ENCODE measurements at places on chromosomes 7 and 10. TPM values are rescaled to one million over a fixed set of nuclear protein-coding genes. Genes with fewer than 3 reads are reported as not detected.

OR2A42 gene
- total RNA-seq, result not detected

OPALIN gene
- not detected for total RNA-seq

ING3 gene
- total RNA-seq, result 11.7 TPM

HMX2 gene
- not detected for total RNA-seq

DNA sequence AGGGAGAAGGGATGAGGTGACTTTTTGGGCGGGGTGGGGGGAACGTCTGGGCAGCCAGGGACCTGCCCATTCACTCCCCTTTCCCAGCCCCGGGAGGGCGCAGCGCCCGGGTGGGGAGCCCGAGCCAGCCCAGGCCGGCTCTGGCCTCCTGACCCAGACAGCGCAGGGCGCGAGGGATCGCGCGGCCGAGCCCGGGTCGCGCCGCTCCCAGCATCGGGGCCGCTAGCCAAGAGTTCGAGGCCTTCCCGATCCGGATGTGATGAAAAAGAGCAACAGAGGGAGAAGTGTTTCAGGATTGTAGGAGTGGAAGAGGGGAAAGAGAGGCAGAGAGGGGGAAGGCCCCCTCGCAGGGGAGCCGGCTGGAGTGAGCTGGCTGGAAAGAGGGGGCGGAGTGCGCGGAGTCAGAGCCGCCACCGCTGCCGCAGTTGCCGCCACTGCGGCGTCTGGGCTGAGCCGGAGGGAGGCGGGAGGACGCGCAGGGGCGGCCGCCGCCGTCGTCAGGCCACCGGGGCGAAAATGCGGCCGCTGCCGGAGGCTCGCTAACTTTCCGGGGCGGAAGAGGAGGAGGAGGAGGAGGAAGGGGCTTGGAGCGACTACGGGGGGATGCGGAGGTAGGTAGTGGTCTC, at the start of gene MDFIC:
Gene MDFIC, plus strand, starts transcription at position 69 of the 626 bp plus-strand sequence. CDS start 940 bp downstream, outside the sequence.
- H3K27me3 ChIP-seq, result no peaks in the 10 kb centered on the region
- H3K27ac ChIP-seq, result peak within 1 kb of the TSS; percentile 30
- peaks cover 4% of the 10 kb centered on the region for H3K4me1 ChIP-seq
- no peaks in the 10 kb centered on the region for H3K36me3 ChIP-seq
- H3K4me3 ChIP-seq, result peak within 1 kb of the TSS; percentile 77

GRCh38 chr10:31645786-31646185, 282.8 kb downstream of the ARHGAP12 start:
- no peak overlapping the region for H3K27ac ChIP-seq
- no peaks in the 10 kb centered on the region for H3K36me3 ChIP-seq
- peaks cover 23% of the 10 kb centered on the region for H3K4me1 ChIP-seq
- H3K4me3 ChIP-seq, result no peak overlapping the region
- DNase-seq, result peak; percentile 43

GRCh38 chr7:31256506-31256905, 84.0 kb downstream of the NEUROD6 start:
- no peaks in the 10 kb centered on the region for H3K36me3 ChIP-seq
- DNase-seq, result no peak
- H3K27me3 ChIP-seq, result no peaks in the 10 kb centered on the region
- no peak overlapping the region for H3K27ac ChIP-seq

GRCh38 chr7:42493436-42494198, 256.6 kb upstream of the GLI3 start:
- H3K36me3 ChIP-seq, result no peaks in the 10 kb centered on the region
- peaks cover 29% of the 10 kb centered on the region for H3K4me1 ChIP-seq
- peak overlapping the region; percentile 79 for H3K4me3 ChIP-seq
- DNase-seq, result peak; percentile 94
- H3K27ac ChIP-seq, result peak overlapping the region; percentile 93

DNA sequence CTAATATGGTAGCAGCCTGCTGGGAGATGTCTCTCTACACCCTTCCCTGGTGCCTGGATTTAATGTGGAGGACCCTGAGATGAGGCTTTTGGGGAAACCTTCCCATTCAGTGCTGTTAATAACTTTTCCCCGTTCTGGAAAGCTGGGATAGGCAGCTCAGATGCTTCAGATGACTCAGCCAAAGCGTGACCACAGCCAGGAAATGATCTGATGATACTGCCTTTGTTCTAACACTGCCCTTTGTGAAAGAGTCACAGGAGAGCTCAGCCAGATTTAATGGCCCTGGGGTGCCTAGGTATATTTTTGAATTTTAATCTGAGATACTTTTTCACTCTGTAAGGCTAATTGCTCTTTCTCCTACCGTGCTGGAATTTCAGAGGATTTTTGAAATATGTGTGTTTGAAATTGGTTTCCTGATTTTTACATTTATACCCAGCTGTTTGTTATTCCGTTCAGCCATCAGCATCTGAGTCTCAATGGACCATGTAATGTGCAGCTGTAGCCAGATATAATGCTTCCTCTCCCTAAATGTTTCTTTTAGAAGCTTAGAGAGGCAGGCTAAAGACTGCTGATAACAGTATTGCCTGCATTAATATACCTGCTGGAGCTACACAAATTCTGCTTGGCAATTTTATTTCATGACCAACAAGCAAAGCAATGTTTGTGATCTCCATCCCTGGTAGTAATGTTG, 17.8 kb downstream of the CELF2 start:
- peak; percentile 85 for DNase-seq
- peaks cover 6% of the 10 kb centered on the region for H3K4me1 ChIP-seq
- H3K36me3 ChIP-seq, result no peaks in the 10 kb centered on the region

GRCh38 chr10:102645741-102646609, 1.7 kb downstream of the TRIM8 start:
- H3K27me3 ChIP-seq, result no peaks in the 10 kb centered on the region
- peak; percentile 96 for DNase-seq
- peaks cover 25% of the 10 kb centered on the region for H3K4me1 ChIP-seq
- peaks cover 23% of the 10 kb centered on the region for H3K36me3 ChIP-seq
- peak overlapping the region; percentile 98 for H3K27ac ChIP-seq

- peak overlapping the region; percentile 2 for H3K27ac ChIP-seq
- H3K27me3 ChIP-seq, result no peaks in the 10 kb centered on the region
- peak; percentile 84 for DNase-seq
- peaks cover 15% of the 10 kb centered on the region for H3K36me3 ChIP-seq
- H3K4me3 ChIP-seq, result no peak overlapping the region
Observed at GRCh38 chr10:88934900-88935672, 17.5 kb downstream of the ACTA2 start.

GRCh38 chr7:56009695-56010094, 41.5 kb downstream of the PSPH start:
- H3K4me3 ChIP-seq, result peak overlapping the region; percentile 44
- H3K27ac ChIP-seq, result peak overlapping the region; percentile 77
- H3K27me3 ChIP-seq, result no peaks in the 10 kb centered on the region
- H3K4me1 ChIP-seq, result peaks cover 14% of the 10 kb centered on the region
- peaks cover 49% of the 10 kb centered on the region for H3K36me3 ChIP-seq

GRCh38 chr7:28630350-28630749, 218.0 kb downstream of the CREB5 start:
- no peak overlapping the region for H3K4me3 ChIP-seq
- no peaks in the 10 kb centered on the region for H3K36me3 ChIP-seq
- peaks cover 5% of the 10 kb centered on the region for H3K4me1 ChIP-seq
- no peaks in the 10 kb centered on the region for H3K27me3 ChIP-seq
- no peak overlapping the region for H3K27ac ChIP-seq

DNA sequence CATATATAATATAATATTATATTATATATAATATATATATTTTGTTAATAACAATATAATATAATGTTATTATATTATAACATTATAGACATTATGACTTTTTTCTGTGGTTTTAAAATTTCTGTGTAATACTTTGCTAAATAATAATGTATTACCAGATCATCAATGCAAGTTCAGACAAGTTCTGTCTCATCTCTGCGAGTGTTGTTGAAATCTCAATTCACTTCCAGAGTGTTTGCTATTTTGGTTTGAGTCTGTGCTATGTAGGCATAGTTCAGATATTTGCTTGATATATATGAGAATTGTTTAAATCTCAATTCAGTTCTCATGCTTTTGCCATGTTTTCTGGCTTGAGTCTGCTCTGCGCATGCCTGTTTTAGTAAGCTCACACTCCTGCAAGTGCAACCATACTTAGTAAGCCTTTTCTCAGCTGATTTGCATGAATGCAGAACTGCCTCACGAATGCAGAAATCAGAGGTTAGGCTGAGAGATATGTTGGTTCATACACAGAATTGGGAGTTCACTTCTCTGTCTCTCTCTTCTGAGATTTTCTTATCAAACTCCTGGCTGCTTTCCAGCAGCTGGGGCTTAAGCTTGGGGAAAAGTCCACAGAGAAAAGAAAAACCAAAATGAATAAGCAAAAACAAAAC, 830.2 kb upstream of the SORCS1 start:
- H3K27ac ChIP-seq, result no peak overlapping the region
- peak; percentile 21 for DNase-seq
- no peaks in the 10 kb centered on the region for H3K4me1 ChIP-seq
- no peaks in the 10 kb centered on the region for H3K27me3 ChIP-seq

DNA sequence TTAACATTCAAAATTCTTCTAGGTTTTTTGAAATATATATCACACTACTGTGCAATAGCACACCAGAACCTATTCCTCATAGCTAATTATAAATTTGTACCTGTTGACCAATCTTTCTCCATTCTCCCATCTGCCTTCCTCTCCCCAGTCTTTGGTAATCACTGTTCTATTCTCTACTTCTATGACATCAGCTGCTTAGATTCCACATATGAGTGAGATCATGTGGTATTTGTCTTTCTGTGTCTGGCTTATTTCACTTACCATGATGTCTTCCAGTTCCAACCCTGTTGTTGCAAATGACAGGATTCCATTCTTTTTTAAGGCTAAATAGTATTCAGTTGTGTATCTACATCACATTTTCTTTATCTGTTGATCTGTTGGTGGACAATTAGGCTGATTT, 54.4 kb upstream of the CCDC6 start:
- H3K36me3 ChIP-seq, result no peaks in the 10 kb centered on the region
- H3K4me3 ChIP-seq, result no peak overlapping the region
- DNase-seq, result no peak

- H3K4me3 ChIP-seq, result no peak overlapping the region
- DNase-seq, result no peak
- no peaks in the 10 kb centered on the region for H3K27me3 ChIP-seq
Observed at GRCh38 chr10:818526-819220, 112.8 kb downstream of the LARP4B start.

DNA sequence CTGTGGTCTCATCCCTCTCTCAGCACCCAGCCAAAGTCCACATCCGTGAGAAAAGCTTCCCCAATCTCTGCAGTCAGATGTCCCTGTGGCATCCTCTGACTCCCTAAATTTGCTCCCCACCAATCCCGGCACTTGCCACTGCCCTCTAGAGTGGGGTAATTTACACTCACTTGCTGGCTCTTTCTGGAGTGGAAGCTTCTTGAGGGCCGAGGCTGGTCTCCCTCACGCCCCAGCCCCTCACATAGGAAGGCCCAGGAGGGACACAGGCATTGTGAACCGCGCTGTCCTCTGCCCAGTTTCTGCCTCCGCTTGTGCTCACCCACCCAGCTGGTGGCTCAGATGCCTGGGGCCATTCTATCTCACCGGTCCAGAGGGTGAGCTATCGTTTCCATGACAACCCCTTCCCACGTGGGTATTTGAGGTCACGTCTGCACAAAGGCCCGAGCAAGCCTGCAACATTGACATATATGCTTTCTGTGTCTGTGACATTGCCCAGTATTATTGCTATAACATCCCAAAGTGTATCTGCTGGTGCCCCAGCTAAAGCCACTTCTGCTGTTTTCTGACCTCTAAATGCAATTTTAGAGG, 97.3 kb upstream of the CTBP2 start:
- peaks cover under 1% of the 10 kb centered on the region for H3K4me1 ChIP-seq
- no peak overlapping the region for H3K27ac ChIP-seq
- H3K27me3 ChIP-seq, result no peaks in the 10 kb centered on the region

- H3K36me3 ChIP-seq, result no peaks in the 10 kb centered on the region
- no peaks in the 10 kb centered on the region for H3K27me3 ChIP-seq
- peaks cover 26% of the 10 kb centered on the region for H3K4me1 ChIP-seq
- peak overlapping the region; percentile 55 for H3K4me3 ChIP-seq
Observed at GRCh38 chr10:6722616-6723004, 142.5 kb upstream of the PRKCQ start.

DNA sequence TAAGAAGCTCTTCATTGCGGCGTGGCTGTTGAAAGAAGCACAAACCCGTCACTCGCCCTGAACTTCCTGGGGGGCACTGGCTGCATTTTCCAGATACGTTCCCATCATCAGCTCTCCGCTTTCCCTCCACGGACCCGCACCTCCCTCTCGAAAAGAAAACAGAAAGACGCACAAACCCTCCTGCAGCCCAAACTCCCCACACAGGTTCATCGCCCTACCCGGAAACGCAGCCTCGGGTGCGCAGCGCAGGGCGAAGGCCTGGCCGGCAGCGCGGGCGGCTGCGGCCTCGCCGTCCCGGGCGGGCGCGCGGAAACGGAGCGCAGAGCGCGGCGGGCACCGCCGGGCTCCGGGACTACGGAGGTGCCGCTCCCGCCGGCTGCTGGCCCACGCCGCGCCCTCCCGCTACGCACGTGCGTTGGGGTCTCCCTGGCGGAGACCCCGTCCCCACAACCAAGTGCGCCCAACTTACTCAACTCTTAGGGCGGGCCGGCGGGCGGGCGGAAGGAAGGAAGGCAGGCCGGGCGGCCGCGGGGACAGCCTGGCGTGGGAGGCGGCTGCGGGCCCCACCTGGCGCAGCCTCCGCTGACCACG, 822 bp downstream of the ZNF800 start:
- DNase-seq, result peak; percentile 30
- H3K27ac ChIP-seq, result peak overlapping the region; percentile 95
- peaks cover 47% of the 10 kb centered on the region for H3K36me3 ChIP-seq
- peak overlapping the region; percentile 91 for H3K4me3 ChIP-seq
- H3K4me1 ChIP-seq, result peaks cover 25% of the 10 kb centered on the region

GRCh38 chr10:94069884-94070283, 76.2 kb downstream of the PLCE1 start:
- H3K4me3 ChIP-seq, result no peak overlapping the region
- peaks cover 7% of the 10 kb centered on the region for H3K4me1 ChIP-seq
- no peak for DNase-seq
- H3K27ac ChIP-seq, result no peak overlapping the region
- no peaks in the 10 kb centered on the region for H3K36me3 ChIP-seq

DNA sequence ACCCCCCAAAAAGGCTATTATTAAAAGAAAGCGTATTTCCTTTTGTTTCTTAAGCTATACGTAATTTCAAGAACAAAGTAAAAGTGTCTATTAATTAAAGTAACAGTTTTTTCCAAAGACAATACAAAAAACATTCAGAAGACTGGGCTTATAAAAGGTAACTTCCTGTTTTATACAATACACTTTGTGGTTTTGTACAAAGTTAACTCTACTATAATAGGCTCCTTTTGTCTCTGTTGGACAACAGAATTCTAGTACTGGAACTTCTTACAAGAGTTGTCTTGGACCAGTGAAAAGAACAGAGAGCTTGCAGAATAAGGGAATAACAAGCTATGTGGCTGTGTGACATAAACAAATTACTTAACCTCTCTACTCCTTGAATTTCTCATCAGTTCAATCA, 21.5 kb downstream of the SFMBT2 start:
- H3K27ac ChIP-seq, result no peak overlapping the region
- no peaks in the 10 kb centered on the region for H3K27me3 ChIP-seq
- peaks cover 22% of the 10 kb centered on the region for H3K4me1 ChIP-seq
- no peaks in the 10 kb centered on the region for H3K36me3 ChIP-seq
- DNase-seq, result no peak

All from MCF 10A (cell line).